Progenitor cell of endocrine pancreas (in vitro differentiated cells): ENCODE measurements at places on chromosomes 1 and 21. TPM values are rescaled to one million over a fixed set of nuclear protein-coding genes. Genes with fewer than 3 reads are reported as not detected.

DNA sequence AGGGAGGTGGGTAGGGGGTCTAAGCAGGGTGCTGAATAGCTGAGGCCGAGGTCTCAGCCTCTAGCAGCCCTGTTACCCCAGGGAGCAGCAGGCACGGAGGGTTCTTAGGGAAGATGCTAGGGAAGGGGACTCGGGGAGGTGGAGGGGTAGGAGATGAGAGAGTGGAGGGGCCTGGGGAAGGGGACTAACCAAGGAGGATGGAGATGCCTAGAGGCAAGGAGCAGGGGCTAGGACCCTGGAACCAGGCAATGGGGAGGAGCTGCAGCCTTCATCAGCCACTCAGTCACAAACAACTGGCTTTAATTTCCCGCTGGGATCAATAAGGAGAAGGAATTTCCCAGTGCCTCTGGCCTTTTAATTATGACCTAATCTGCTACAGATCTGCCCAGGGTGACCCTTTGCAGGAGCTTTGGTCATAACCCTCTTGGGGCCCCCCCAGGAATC lies 2.9 kb upstream of the CRABP2 start:
- DNase-seq = no peak

GRCh38 chr1:234553240-234554188 lies 56.5 kb downstream of the IRF2BP2 start:
- no peak for DNase-seq

Gene AIM2
- 2.0 and 2.1 TPM in 2 replicates for total RNA-seq

DNA sequence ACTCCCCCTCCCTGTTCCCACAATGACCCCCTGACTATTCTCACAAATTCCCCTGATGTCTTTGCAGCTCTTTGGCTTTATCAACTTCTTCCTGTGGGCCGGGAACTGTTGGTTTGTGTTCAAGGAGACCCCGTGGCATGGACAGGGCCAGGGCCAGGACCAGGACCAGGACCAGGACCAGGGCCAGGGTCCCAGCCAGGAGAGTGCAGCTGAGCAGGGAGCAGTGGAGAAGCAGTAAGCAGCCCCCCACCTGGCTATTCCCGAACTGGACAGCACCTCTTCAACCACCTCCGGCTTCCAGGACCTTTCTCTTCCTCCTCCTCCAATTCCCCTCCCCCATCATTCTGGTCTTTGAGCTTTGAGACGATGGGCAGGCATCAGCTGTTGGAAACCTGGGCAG lies 4.4 kb upstream of the ATXN7L2 start:
- no peak for DNase-seq
